Spleen (tissue), 13 donors: ENCODE measurements at places on chromosomes 6 and 20.

DNA sequence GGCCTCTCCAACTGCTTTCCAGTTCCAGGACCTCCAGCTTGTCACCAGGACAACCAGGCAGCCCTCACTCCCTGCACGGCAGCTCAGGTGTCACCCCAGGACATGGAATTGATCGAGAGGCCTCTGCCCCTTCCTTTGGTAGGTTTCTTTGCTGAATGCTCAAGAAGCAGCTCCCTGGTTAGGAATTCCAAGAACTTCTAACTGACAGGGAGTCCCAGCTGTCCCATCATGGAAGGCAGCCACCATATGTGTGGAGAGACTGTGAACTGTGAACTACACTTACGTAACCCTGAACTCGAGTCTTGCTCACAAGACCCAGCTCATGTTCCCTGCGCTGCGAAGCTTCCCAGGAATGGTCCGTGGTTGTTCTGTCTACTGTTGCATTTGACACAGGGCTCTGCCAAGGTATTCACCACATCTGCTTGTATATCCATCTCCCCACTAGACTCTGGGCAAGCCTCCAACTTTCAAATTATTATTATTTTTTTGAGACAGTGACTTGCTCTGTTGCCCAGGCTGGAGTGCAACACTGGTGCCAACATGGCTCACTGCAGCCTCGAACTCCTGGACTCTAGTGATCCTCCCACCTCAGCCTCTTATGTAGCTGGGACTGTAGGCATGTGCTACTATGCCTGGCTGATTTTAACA lies 35.7 kb downstream of the MGME1 start:
- peak; percentile 53 for DNase-seq

DNA sequence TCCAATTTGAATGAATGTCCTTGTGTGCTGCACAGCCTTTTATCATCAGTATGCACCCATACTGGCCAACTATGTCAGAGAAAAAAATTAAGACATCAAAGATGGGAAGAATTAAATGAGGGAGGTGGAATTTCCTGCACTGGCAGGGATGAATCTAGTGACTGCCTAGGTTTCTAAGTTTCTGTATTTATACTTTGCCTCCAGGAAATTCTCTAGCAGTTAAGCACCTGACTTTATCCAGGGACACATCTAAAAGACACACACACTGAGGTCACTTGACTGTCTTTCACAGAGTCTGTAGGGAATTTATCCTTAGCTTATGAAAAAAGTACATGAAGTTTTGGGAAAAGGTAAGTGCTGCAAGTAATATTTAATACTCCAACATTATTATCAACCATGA lies 636.5 kb upstream of the PTCHD4 start:
- DNase-seq: no peak

- no peak for DNase-seq
Observed at GRCh38 chr6:13331516-13332348, 3.4 kb upstream of the TBC1D7 start.

- DNase-seq: no peak
Observed at GRCh38 chr6:53282741-53283140, 66.0 kb downstream of the ELOVL5 start.

- no peak for DNase-seq
Observed at GRCh38 chr6:143734641-143735063, 56.9 kb downstream of the PHACTR2 start.

- DNase-seq: no peak
Observed at GRCh38 chr6:106574741-106575458, 54.4 kb downstream of the RTN4IP1 start.

GRCh38 chr6:36280983-36281382 lies 11.1 kb downstream of the PNPLA1 start:
- no peak for DNase-seq

GRCh38 chr6:38573801-38574395 lies 65.8 kb downstream of the BTBD9 start:
- no peak for DNase-seq

GRCh38 chr20:48295445-48295903 lies 510.2 kb upstream of the SULF2 start:
- DNase-seq: no peak

DNA sequence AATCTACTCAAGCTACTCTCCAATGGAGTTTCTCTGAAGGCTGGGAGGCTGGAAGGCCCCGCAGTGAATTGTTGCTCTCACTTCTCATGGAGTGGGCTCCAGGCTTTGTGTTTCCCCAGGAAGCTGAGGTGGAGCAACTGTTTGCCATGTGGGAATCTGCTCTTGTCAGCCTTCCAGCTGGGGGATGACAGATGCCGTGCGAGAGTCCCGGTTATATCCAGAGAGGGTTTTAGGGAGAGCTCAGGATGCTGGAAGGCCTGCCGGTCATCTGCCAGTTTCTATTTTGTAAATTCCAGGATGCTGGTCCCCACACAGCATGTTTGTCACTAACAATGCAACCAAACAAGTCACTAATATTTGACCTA lies 98.2 kb upstream of the NAA20 start:
- no peak for DNase-seq

- DNase-seq: no peak
Observed at GRCh38 chr6:120056085-120056484, 706.5 kb upstream of the MAN1A1 start.

- DNase-seq: no peak
Observed at GRCh38 chr6:7424967-7425807, 35.6 kb downstream of the RIOK1 start.
